Urinary bladder (tissue), 4 donors: ENCODE measurements at places on chromosomes 11 and 22. TPM values are rescaled to one million over a fixed set of nuclear protein-coding genes. Genes with fewer than 3 reads are reported as not detected.

DNA sequence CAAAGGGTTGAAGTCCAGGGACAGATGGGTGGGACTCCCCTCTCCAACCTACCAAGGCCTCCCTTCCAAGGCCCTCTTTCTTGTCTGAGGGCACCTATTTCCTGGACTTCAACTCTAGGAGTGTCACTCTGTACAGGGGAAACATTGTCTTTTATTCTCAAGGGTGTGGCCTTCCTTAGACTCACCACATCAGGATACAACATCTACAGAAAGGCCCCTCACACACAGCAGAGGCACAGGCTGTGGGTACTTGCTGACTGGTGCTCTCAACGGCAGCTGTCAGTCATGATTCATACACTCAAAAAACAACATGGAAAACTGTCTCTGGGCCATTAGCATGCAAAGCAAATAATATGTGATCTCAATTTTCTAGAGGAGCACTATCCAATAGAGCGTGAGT lies 78.0 kb downstream of the RCN1 start:
- no peak for DNase-seq

DNA sequence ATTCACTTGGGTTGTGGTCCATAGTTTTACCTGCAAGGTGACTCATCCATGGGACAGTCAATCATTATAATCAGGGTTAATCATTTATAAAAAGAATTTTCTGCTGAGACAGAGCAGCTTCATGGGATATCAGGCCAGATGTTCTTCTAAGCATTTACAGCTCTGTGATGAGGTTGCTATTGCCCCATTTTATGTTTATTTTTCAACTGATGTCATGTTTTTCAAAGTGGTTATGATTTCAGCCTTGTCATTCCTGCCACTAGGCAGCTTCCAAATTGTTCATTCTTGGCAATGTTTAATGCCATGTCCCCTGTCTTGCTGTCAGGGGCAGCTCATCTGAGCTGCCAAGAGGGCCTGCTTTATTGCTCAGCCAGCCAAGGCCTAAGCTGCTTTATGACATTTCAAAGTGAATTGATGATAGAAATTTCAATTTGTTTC lies 35.9 kb upstream of the ZBED5 start:
- DNase-seq, result no peak

DNA sequence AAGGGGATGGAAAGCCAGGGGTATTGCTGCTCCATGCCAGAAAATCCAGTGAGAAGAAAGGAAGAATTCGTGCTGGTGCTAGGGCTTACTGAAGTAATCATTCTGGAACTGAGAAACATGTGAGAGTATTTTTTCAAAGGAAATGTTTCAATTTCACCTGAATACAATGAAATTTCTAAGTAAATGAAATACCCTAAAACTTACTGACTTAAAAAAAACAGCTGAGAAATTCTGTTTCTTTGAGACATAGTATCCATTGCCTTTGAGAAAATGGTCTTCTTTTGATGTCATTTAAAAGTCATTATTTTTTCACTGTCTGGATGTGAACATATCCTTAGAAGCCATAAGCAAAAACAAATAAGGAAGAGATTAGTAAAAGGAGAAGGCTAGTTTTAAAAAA lies at the start of gene OR51V1:
TSS of gene OR51V1 (minus strand) at position 101 of the 400 bp plus-strand sequence. CDS start at position 101, 0 bp downstream.
- DNase-seq, result no peak

Gene JHY
- 2.3 TPM for polyA plus RNA-seq

DNA sequence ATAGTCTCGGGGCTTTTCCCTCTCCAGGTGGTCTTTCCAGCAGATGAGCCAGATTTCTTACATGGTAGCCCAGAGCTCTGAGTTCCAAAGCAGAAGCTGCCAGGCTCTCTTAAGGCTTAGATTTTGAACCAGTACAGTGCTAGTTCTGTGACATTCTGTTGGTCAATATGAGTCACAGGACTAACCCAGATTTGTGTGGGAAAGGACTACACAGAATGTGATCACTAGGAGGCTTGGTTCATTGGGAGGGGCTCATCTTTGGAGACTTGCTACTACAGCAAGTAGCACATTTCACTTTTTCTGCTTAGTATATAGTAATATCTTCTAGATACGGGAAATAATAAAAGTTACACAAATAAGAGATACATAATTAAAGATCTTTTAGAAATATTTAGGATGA lies 24.1 kb downstream of the RNF214 start:
- DNase-seq, result no peak

- no peak for DNase-seq
These were observed 14.2 kb upstream of the SOX10 start for GRCh38 chr22:37998543-37998942.

DNA sequence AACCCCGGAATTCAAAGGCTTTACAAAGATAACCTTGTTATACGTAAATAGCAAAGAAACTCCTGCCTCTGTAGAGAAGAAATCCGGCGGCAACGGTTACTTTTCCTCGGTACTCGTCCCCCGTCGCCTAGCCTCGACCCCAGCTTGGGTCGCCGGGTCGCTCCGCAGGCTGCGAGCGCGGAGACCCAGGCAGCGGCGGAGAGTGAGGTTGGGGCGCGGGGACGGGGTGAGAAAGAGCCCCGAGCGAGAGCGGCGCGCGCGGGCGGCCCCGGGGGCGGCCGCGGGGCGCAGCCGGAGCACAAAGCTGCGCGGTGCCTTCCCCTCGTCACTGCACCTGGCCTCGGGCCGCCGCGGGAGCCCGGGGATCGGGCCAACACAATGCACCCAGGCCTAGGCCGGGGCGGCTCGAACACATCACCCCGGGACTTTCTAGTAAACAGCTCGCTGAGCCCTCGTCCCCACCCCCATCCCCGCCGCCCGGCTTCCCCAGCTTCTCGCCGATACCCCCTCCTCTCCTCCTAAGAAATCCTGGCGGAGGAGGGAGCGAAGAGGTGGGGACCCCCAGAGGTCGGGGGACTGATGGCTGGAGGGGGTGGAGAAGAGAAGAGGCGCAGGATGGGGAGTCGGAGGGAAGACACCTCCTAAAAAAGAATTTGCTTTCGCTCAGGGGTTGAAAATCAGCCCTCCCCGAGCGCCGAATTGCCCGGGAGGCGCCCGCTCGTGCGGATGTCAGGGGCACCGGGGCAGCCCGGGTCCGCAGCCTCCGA lies 845 bp downstream of the MPPED2 start:
- no peak for DNase-seq

GRCh38 chr11:92870196-92870832 lies 99.1 kb upstream of the MTNR1B start:
- DNase-seq, result no peak

Gene OTOG
- polyA plus RNA-seq, result not detected

Gene TP53AIP1
- polyA plus RNA-seq, result not detected

Gene SHISA8
- polyA plus RNA-seq, result not detected

GRCh38 chr11:128790196-128790595 lies 76.9 kb downstream of the KCNJ1 start:
- DNase-seq, result peak; percentile 26

Gene NAA40
- 8.2 TPM for polyA plus RNA-seq

DNA sequence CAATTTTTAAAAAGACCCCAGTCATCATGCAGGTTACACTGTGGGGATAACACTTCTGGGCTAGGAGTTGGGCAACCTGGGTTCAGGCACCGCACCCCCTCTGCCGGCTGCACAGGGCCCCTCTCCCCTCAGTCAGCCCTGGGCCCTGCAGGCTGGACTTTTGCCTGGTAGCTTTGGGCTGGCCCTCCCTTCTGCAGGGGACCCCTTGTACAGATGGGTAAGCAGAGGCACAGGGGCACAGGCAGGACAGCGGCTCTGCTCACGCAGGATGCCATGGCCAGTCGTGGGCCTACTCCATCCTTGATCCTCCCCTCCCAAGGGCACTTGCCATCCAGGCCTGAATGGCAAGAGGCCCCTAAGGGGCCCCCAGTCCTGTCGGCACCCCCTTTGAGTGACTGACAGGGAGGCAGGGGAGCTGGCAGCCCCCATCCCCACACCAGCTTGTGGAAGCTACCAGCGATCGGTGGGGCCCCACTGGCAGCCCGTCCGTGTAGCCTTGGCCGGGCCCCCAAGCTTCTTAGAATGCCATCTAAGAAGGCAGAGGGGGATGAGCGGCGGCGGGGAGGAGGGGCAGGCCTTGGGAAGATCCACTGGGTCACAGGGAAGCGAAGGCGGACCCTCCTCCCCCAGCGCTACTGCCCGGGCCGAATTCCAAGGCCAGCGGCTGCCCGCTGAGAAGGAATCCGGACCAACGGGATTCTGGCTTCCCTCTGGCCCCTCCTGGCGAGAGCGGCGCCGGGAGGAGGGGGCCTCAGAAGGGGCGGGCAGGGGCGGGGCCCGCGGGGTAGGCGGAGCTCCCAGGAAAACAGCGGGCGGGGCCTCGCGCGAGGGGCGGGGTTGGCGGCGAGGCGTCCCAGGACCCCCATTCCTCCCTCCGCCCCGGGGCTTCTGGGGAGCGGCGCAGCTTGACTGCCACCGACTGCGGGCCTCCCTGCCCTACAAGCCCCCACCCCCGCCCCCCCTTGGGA lies 6.8 kb upstream of the CHKA start:
- DNase-seq, result no peak

- DNase-seq, result no peak
These were observed 31.3 kb downstream of the MTNR1B start for GRCh38 chr11:93000511-93001476.

Gene BRD1
- polyA plus RNA-seq, result 26.3 TPM

DNA sequence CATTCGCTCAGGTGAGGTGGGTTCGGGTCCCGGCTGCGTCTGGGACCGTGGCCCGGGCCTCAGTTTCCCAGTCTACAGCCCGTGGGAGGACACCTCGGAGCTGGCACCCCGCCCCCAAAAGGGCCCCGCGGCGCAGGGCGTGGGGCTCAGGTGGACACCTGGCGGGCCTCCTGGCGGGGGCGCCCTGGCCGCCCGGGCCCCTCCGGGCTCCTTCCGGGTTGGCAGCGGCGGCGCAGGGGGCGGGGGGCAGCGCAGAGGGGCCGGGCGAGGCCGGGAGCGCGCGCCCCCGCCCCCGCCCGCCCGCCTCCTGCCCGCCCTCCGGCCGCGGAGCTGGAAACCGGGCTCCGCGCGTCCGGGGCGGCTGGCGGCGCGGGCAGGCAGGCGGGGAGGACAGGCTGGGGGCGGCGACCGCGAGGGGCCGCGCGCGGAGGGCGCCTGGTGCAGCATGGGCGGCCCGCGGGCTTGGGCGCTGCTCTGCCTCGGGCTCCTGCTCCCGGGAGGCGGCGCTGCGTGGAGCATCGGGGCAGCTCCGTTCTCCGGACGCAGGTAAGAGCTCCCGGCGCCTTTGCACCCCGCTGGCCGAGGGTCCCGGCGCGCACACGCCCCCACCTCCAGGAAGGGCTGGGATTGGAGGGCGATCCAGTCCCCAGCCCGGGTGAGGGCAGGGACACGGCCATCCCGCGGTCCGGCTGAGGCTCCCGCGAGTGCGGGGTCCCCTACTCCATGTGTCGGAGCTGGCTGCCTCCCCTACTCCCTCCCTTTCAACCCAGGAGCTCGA lies at the start of gene EMID1:
TSS of gene EMID1 (plus strand) at position 303 of the 778 bp plus-strand sequence. CDS start at position 446, 143 bp downstream.
- no peak for DNase-seq

DNA sequence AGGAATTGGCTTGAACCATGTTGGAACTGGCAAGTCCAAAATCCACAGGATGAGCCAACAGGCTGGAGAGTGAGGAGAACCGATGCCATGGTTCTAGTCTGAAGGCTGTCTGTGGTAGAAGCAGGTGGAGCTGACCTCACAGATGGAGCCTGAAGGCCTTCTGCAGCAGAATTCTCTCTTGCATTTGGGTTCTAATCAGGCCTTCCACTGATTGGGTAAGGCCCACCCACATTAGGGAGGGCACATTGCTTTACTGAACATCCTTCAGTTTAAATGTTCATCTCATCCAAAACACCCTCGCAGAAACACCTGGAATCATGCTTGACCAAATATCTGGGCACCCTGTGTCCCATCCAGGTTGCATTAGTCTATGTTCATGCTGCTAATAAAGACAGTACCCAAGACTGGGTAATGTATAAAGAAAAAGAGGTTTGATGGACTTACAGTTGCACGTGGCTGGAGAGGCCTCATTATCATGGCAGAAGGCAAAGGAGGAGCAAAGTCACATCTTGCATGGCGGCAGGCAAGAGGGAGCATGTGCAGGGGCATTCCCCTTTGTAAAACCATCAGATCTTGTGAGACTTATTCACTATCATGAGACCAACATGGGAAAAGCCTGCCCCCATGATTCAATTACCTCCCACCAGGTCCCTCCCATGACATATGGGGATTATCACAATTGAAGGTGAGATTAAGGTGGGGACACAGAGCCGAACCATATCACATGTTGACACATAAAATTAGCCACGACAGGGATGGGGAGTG lies 15.9 kb downstream of the SMIM38 start:
- no peak for DNase-seq

Gene ISX
- polyA plus RNA-seq, result not detected

GRCh38 chr11:66880496-66881450 lies 23.9 kb downstream of the LRFN4 start:
- no peak for DNase-seq

DNA sequence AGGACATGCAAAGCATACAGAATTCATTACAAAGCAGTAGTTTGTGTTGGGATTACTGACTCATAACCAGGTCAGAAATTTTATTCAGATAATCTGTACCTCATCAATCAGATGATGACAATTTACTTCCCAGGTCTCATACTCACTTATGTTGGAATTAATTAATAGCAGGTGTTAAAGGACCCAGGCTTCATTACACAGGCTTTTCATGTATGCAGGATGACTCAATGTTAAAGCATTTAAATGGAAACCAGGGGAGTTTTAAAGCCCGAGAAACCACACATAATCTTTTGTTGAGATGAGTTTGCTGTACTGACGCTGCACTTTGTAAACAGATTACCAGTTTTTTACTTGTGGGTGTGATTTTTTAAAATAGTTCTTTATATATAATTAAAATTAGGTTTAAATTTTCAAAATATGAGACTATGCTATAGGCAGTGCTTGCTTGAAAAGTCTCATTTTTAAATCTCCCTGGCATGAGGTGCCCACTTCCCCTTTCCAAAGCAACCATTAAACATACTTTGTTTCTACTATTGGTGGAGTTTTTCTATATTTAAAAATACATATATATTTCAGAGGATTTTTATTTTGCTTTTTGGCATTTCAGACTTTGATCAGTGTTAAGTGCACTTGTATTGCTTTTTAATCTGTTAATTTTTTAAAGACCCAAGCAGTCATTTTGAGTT lies 41.0 kb downstream of the CEP57 start:
- DNase-seq, result no peak

DNA sequence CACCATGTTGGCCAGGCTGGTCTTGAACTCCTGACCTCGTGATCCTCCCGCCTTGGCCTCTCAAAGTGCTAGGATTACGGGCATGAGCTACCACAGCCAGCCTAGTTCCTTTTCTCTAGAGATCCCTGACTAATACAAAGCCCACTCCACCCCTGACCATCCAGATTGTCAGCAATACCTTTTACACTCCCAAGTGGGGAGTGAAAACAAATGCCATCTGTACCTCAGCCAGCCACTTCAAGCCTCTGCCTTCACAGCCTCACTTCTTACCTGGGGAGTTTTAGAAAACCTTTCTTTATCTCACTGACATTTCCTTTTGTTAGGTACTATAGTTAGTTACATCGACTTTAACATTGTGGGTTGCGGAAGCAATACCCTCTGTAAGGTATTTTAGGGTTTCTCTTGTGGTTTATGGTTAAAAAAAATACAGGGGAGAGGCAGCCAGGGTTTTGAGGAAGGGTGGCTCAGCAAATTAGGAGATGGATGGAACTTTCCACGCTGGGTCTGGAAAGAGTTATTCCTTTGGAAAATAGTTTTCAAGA lies 8.9 kb downstream of the TOM1 start:
- DNase-seq, result no peak

Gene DNAL4
- polyA plus RNA-seq, result 21.5 TPM
